IMR-90 (cell line): ENCODE measurements at places on chromosomes 3 and 15.

DNA sequence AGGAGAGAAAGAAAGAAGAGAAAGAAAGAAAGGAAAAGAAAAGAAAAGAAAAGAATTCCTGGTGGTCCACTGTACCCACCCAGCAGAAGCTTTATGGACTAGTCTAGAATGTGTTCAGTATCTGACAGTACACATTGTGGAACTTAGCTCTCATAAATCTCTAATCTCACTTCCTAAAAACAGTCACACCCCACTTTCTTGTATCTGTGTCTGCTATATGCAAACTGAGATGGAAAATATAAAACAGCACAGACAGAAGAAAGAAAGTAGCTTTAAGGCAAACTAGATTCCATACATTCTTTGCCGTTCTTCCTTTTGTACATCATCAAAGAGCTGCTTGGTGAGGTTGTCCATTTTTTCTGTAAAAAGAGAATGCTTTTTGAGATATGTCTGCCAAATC, 41.1 kb upstream of the GNB5 start:
- DNase-seq, result no peak

DNA sequence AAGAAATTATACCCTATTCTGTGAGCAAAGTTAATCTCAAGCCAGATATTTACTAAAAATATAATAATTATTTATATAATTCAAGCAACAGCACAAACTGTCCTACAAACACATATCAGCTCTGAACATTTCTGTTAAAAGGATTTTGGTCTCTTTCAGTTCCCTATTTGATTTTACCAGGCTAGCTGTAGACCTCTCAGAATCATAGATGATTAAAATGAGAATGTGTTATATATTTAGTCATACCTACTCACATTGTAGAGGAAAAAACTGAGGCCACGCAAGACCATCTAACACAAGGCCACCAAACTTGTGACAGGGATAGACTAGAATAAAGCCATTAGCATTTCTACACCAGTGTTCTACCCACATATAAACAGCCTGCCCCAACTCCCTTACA, 28.5 kb downstream of the ACKR4 start:
- no peak for DNase-seq

- no peak for DNase-seq
Observed at GRCh38 chr3:59081071-59081470, 31.2 kb upstream of the CFAP20DC start.

GRCh38 chr3:189269365-189269764, 97.6 kb downstream of the TPRG1 start:
- DNase-seq, result no peak

GRCh38 chr15:70031261-70031660, 66.5 kb downstream of the TLE3 start:
- no peak for DNase-seq

DNA sequence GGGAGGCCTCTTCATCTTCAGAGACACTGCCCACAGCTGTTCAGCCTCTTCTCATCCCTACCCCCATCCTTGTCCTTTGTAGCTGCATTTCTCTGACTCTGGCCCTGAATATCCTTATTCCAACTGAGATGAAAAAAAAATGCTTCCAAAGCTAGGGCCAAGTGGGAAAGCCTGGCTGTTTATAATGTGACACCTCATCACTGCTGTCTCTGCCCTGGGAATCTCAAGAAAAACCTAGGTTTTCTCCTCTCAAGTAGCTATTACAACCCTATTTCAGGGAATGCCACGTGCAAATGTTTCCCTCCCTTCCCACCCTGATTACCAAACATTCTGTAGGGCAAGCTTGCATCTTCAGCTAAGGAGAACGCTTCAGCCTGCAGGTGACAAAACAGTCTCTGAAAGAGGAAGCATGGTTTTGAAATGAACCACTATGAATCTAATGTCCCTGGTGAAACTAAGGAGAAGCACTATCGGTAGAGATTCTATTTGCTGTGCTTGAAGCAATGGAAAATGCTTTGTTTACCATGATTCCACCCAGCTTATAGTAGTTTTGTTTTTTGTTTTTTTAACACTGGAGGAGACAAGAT, 65.4 kb downstream of the USF3 start:
- no peak for DNase-seq

DNA sequence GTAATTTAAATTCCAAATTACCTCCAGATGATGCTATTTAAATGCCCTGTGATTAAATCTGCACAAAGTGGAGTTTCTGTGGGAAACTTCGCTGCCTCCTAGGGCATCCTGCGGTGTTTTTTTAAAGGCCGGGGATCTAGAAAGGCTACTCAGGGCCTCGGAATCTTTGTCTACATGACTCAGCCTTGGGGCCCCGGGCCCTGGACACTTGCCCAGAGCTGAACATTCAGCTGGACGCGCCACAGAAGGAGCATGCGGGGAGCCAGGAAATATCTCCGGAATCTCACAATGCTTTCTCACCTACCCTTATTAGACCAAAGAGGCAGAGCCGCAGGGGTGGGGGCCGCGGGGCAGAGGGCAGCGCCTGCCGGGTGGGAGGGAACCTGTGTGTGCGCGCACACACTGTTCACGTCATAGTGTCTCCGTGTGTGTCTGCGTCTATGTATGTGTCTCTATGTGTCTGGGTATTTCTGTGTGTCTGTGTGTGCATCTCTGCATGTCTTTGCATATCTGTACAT, 145.5 kb upstream of the TPM1 start:
- peak; percentile 99 for DNase-seq

- no peak for DNase-seq
Observed at GRCh38 chr15:78301326-78301725, 1.9 kb upstream of the SKIC8 start.

- peak; percentile 74 for DNase-seq
Observed at GRCh38 chr3:141272906-141273662, 41.5 kb downstream of the PXYLP1 start.

DNA sequence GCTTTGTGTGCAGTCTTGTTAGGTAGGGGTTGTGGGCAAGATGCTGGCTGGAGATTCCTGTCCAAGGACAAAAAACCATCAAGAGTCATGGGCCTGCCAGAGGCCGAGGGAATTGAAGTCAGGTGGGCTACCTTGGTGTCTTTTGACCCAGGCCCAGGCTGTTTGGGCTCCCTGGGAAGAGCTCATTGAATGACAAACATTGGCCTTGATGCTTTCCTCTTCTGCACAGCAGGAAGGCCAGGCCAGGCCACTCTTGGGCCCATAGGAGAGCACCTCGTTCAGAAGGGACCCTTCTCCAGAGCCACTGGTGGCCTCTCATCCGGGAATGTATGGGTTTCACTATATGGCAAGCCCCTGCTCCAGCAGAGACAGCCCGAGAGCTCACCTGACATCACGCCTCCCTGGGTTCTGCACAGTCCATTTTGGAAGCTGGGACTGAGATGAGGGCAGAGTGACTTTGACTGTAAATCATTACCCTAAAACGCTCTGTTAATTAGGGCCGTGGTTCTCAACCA, 169.1 kb downstream of the NSMCE3 start:
- no peak for DNase-seq

DNA sequence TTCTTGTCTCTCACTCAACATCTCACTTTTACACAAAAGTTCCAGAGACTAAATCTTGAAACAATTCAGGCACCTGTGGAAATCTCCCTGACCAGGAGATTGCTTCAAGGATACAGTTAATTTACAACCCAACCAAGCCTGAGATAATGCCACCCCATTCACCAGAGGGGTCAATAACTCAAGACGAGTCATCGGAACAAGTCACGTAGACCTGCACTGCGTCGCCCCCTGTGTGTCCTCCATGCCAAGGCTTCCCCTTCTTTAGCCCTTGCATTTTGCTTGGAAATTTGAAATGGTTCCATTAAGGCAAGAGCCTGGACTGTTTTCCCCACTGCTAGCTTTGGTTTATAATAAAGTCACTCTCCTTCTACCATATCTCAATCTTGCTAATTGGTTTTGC, 129.0 kb upstream of the NEO1 start:
- no peak for DNase-seq

DNA sequence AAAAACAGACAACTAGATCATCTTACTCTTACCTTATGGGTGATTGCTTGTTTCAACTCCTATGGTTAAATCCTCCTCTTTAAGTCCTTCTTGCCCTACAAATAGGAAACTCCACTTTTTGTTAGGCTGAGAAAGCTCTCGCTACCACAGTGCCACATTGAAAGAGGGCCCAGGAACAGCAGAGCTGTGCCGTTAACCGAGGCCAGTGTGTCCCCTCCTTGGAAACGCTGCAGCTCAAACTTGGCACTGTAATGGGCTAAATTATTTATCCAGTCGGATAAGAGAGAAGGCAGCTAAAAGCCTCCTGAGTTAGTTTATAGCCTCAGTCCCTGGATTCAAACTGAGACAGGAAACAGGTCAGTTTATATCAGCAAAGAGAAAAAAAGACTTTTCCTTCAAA, 46.1 kb downstream of the KBTBD12 start:
- DNase-seq, result no peak

DNA sequence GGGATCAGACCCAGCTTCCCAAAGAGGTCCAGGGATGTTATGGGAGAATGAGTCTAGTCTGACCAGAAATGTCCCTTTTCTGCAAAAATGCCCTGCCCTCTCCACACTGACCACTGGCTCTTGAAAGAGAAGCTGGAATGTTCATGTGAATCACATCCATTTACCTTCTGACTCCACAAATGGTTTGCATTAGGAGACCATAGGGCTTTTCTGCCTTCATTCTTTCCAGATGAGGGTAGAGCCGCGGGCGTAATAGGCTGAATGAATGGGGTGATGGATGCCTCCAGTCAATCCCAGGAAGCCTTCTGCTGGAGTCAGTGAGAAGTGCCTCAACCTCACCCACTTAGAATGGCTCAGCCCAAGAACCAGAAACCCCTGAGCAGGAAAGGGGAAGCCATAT, 47.2 kb upstream of the IREB2 start:
- no peak for DNase-seq

DNA sequence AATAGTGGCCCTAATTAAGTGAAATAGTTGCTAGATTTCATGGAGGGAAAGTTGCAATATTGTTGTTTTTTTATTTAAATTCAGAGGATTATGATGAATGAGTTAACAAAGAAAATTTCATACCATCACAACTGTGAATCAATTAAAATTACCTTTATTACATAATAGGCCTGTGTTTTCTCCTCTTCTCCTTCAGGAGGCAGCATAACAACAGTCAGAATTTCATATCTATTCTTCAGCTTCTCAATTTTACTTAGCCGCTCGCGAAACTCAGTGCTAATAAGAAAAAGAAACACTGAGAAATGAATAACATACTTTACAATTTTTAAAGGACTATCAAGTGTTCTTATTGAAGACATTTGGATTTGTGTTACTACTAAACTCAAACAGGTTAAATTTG, 29.4 kb downstream of the TTC14 start:
- no peak for DNase-seq

DNA sequence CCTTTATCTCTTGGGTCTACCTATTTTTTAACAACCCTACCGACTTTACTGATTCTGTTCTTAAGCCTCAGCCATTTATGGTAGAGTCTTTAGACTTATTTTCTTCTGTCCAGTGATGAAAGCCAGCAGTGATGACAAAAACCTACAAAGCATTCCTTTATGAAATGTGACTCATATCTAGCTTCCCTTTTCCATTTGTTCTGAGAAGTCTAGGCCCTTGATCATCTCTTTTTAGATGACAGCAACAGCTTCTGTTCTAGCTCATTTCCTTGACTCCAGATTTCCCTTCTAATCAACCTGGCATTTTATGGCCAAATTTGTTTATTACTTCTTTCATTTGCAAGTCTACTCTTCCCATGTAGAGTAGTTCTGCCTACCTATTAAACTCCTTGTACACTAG, 36.1 kb downstream of the CFAP44 start:
- peak; percentile 62 for DNase-seq

GRCh38 chr3:29721789-29722188, 440.9 kb downstream of the RBMS3 start:
- DNase-seq, result peak; percentile 4

GRCh38 chr15:75928680-75929608, 25.3 kb downstream of the FBXO22 start:
- DNase-seq, result peak; percentile 35

DNA sequence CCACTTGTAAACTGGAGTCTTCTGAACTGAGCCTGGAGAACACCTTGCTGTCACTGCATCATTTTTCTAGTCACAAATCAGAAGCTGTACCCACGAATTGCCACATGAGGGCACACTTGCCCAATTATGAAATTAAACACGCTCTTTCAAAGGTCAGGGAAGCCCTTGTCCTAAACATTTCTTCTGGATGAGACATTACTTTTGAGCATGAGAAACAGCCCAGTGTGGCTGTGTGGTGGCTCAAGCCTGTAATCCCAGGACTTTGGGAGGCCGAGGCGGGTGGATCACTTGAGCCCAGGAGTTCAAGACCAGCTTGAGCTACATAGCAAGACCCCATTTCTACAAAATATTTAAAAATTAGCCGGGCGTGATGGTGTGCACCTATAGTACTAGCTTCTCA, 27.5 kb upstream of the CFAP161 start:
- peak; percentile 87 for DNase-seq

- DNase-seq, result peak; percentile 26
Observed at GRCh38 chr3:39101022-39101689, 6.3 kb downstream of the GORASP1 start.

- DNase-seq, result no peak
Observed at GRCh38 chr3:50912746-50913145, 238.0 kb downstream of the DOCK3 start.

DNA sequence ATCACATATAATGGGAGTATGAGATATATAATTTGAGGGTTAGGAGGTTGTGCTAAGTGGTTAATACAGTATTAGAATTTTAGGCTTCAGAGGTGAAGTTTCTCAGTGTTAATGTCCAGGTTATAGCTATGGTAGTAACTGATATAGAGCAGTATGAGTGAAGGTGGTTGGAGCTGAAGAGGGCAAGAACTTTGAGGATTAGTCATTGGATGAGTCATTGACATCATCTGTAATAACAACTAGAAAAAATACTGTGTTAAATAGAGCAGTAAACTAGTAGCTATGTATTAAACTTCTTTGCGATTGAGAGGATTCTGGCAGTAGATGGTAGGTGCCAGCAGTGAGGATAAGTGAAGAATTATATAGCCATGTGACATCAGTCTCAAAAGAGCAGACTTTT, 47.5 kb upstream of the EIF3J start:
- peak; percentile 94 for DNase-seq

DNA sequence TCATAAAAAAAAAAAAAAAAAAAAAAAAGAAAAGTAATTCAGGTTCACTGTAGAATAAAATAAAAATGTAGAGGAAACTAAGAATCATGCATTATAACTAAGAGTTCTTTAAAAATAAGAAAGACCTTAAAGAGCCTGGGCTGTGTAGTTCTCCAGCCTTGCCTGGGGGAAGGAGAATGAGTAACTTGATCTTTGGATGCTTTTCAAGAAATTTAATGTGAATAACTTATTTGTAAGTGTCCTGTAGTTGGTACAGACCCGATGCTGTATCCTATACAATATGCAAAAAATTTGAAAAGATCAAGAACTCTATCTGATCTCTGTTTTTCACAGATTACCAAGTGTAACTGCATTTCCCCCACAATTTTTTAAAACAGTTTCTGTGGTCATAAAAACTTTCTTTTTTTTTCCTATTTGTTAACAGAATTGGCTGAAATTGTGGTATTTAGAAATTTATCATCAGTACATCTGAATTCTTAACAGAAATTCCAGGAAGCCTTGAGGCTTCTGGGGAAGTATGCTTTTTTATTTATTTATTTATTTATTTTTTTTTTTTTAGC, 195.3 kb downstream of the THRB start:
- DNase-seq, result no peak
